WTC11 (cell line): ENCODE measurements at places on chromosomes 13 and 19.

DNA sequence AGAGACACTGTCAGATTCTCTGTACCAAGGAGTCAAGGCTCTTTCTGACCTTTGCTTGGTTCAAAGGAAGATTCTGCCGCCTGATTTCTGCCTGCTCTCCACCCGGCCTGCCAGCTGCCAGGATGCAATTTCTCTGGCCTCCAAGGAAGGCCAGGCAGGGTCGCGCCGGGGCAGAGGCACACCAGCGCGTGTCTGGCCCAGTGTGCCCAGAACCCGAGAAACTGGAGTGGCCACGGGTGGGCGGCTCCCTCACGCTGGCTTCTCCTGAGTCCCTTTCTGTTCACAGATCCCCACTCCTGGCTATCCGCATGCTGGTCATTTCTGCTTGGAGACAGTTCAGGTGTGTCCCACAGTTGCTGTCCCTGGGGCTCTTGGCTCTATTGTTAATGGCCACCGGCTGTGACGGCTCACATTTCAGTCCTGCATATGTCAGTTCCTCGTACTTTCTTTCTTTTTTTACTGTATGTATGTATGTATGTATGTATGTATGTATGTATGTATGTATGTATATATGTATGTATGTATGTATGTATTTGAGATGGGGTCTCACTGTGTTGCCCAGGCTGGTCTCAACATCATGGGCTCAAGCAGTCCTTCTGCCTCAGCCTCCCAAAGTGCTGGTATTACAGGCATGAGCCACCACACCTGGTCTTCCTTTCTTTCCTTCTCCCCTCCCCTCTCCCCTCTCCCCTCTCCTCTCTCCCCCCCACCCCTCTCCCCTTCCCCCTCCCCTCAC lies 16.9 kb downstream of the TMPRSS9 start:
- DNase-seq, result no peak

GRCh38 chr19:32172566-32173160 lies 172.7 kb upstream of the ZNF507 start:
- no peak for DNase-seq

DNA sequence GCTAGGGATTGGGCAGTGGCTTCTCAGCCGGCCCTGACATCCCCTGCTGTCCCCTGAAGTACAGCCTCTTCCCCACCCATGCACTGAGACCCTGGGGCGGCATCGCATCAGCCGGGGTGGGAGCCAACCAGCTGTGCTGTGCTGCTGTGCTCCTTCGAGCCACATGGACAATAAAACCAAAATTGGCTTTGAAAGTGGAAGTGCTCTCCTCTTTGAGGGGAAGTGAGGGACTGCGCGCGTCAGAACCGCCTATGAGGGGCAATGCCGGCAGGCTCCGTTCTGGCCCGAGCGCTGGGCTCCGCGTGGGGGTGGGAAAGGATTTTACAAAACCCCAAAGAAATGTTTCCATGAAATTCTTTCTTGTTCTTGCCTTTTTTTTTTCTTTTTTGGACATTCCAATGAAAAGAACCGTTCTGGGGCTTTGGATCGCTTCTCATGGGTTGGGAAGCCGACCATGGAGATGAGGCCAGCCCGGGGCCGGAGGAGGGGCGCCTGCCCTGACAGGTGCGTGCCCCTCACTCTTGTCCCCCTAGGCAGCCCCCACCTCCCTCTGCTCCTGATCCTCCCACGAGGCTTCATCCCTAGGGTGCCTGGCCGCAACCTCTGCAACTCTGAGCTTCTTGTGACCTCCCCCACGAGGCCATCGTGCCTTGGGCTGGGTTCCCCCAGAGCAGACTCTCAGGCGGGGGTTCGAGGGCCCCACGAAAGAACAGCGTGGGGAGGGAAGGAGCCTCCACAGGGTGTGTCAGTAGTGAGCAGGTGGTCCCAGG lies 22.6 kb downstream of the KLHL26 start:
- DNase-seq, result no peak

DNA sequence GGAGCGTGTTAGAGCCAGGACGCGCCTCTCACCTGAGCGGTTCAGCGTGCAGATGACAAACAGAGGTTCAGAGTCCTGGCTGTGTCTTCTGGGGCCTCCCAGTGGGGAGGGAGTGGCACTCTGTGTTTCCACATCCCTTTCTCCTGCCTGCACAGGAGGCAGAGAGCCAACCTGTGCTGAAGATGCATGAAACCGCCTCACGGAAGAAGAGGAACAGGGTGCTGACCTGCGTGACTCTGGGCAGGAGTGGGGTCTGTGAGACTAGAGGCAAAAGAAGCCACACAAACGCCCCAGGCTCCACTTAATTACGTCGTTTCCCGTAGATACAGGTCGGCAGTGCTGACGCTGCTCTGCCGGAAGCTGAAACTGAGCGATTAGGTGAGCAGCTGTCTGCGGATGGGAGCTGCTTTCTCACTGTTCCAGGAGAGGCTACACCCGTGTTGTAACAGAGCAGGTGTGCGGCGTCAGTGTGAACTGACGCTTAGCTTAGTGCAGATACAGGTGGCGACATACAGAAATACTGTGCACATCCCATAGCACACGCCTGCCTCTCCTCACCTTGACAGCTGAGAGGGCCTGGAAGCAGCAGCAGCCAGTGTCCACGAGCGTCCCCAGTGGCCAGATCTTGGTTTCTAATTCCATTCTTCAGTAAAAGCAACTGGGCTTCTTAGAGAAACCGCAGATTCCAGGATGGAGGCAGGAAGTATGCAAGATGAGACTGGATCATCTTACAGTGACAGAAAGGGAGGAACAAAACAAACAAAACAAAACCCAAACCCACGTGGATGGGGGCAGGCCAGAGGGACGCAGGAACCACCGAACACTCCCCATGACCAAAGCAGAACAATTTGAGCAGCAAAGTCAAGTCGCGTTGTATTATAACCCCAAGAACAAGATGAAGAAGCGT lies 37.7 kb upstream of the MCF2L start:
- peak; percentile 50 for DNase-seq

DNA sequence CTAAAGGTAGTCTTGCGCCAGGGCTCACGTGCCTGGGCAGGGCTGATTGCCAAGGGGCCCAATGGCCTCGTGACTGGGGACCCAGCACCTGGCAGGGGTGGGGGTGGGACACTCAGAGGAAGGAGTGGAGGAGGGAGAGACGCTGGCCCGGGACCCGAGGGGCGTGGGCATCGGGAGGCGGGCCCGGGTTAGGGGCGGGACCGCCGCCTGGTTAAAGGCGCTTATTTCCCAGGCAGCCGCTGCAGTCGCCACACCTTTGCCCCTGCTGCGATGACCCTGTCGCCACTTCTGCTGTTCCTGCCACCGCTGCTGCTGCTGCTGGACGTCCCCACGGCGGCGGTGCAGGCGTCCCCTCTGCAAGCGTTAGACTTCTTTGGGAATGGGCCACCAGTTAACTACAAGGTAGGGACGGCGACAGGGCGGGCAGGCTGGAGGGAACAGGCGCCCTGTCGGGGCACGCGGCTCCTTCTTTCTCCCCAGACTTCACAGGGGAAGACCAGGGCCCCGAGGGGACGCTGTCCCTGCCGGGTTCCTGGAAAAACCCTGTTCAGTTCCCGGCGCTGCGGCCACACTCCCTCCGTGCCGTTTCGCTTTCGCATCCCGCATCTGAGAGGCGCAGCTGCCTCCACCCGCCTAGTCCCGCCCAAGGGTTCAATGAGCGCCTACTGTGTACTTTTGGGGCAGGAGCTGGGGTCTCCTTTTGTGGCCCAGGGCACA lies at the start of gene IFI30:
Gene IFI30, plus strand, starts transcription at position 242 of the 717 bp plus-strand sequence. Its CDS starts 29 bp downstream, at position 271.
- DNase-seq, result peak; percentile 77

- no peak for DNase-seq
Observed at GRCh38 chr19:29001141-29001581, 211.8 kb downstream of the UQCRFS1 start.

GRCh38 chr13:100019780-100020356 lies 38.3 kb downstream of the ZIC2 start:
- no peak for DNase-seq

DNA sequence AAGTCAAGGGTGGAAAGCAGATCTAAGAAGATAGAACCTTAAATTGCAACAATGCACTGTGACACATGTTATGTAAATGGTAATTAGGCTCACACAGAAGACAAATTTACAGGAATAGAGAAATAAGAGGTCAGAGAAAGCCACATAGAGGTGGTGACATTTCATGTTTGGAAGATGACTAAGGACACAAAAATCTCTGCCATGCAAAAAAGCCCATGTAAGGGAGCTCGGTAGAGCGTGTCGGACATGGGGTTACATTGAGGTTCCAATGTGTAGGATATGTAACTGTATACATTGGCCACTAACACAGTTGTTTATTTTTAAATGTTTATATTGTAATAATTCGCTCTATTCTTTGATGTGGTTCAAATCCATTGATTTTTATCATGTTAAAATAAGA lies 33.7 kb downstream of the SUGT1 start:
- DNase-seq, result no peak

DNA sequence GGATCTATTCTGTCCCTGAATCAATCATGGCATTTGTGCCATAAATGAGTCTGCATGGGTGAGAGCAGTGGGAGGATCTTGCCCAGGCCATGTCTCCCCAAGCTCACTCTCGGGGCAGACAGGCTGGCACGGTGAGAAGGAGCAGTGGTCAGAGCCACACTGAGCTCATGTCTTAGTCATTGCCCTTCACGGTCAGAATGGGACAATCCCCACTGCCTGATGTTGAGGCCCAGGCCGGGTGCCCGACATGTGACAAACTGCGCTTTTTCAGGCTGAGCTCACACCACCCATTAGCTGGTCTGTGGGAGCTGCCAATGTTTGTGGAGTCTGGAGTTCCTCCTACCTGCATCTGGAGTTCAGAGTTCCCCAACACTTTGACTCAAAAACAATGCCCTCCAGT lies 481.9 kb downstream of the COG6 start:
- DNase-seq, result no peak

DNA sequence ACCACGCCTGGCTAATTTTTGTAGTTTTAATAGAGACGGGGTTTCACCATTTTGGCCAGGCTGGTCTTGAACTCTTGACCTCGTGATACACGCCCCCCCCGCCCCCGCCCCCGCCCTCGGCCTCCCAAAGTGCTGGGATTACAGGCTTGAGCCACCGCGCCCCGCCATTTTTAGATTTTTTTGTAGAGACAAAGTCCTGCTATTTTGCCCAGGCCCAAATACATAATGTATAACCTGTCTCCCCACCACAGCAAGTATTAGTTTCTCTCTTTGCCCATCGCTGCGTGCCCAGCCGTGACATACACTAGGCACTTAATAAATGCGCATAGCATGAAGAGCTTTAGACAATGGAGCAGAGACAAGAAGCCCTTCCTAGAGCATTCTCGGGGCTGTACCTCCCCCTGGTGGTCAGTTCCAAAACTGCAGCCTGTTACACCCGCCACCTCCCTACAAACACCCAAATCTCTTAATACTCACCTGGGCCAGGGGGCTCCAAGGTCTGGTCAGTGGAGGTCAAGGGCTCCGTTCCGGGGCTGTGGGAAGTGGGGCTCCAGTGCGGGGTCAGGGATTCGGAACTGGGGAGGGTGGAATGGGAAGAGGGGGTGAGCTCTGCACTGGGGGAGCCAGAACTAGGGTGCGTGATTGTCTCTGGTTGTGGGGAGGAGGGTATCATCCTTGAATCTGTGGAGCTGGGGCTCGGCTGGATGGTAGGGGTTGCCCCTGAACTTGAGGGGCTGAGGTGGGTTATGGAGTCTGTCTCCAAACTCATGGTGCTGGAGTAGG lies 22.5 kb downstream of the IQCN start:
- peak; percentile 93 for DNase-seq

GRCh38 chr13:111270126-111270525 lies 50.3 kb upstream of the TEX29 start:
- DNase-seq, result no peak

DNA sequence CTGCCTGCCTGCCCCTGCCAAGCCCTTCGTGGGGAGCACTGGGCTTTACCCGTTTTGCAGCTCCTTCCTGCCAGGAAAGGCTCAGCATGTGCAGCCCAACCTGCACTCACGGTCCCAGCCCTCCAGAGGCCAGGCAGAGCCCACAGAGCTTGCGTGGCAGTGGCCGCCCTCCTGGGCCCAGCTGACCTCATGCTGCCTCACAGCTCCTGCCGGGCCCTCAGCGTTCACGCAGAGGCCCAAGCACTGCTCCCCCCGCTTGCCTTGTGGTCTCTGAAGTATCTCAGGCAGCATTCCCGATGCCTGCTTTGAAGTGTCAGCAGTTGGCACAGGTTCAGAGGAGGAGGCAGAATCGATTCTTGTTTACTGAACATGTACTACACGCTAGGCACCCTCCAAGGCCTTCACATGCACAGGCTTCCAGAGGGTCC lies 32.5 kb downstream of the CAPN12 start:
- no peak for DNase-seq

GRCh38 chr13:26604784-26605545 lies 47.5 kb downstream of the WASF3 start:
- DNase-seq, result no peak
